CD4-positive, alpha-beta T cell treated with Interleukin-17A for 4 hours (primary cell): ENCODE measurements at places on chromosomes 11 and 22.

DNA sequence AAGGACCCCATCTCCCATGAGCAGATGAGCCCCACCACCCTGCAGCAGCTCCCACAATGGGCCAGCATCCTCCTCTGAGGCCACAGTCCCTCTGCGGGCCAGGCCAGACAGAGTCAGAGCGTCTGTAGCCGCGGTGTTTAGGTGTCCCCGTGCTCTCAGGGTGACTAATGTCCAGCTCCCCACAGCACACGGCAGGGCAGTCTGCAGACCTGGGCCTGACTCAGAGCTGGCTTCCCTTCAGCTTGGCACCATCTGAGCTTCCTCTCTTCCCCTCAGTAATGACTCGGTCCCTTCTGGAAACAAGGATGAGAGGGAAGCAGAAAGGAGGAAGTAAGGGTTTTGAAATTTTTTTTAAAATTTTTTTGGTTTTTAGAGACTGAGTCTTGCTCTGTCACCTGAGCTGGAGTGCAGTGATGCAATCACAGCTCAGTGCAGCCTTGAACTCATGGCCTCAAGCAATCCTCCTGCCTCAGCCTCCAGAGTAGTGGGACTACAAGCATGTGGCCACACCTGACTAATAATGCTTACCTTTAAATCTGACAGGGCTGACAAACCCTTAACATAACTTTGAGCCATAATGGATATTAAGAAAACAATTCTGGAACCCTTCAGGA, 28.5 kb downstream of the LRRC74B start:
- DNase-seq = no peak

GRCh38 chr11:94593030-94593429, 25.9 kb downstream of the PIWIL4 start:
- no peak for DNase-seq

DNA sequence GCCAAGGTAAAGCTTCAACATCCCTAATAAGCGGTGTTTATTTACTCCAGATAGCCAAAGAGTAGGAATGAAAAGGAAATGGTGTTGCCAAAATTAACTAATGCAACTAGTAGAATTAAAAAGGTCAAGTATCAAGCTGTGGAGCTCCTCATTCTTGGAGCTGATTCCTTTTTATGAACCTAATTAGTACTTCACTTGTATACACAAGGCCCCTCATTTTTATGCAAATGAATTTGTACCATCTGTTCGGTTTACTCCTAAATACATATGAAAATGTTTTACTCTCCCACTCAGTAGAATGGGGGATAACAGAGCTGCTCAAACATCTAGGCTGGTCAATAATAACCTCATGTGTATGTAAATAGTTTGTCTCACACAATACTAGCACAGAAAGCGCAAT, 426.4 kb upstream of the LUZP2 start:
- no peak for DNase-seq

- DNase-seq = peak; percentile 54
These were observed 7.4 kb upstream of the PMM1 start for GRCh38 chr22:41596776-41597634.

GRCh38 chr11:108890482-108891105, 225.7 kb downstream of the DDX10 start:
- no peak for DNase-seq

DNA sequence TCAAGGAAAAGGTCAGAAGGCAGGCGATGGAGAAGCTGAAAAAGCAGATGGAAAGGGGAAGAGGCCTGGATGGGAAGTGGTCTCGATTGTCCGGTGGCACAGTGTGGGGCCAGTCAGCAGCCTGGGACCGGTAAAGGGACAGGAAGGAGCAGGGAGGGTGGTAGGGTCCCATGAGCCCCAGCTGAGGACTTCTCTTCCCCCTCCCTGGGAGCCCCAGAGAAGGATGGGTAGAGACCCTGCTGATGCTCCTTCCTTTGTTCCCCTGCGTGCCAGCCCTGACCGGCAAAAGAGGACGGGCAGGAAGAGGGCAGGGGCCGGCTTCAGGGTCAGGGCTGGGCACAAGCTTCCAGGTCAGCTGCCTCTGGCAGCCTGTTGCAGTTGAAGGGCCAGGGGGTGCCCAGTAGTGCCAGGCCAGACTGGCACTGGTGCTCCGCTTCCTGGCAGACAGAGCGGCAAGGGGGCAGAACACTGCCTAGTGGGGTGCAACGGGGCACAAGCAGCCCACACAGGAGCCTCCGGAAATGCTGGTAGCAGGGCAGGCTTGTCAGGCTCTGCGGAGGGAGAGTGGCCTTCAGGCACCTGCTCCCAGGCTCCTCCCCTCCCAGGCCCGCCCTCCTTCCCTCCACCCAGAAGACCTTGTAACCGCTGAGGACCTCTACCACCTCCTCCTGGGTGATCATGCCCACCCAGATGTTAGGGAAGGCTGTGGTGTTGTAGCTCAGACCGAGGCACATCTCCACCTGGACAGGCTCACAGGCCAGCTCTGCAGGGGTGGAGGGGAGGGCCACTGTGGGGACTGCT, 739 bp upstream of the C1QTNF5 start:
- DNase-seq = no peak

GRCh38 chr11:7538466-7539454, 25.0 kb downstream of the PPFIBP2 start:
- no peak for DNase-seq

- DNase-seq = no peak
These were observed 32.3 kb upstream of the SORL1 start for GRCh38 chr11:121419836-121420235.

GRCh38 chr22:40855979-40856512, 393 bp downstream of the ST13 start:
- DNase-seq = peak; percentile 23

DNA sequence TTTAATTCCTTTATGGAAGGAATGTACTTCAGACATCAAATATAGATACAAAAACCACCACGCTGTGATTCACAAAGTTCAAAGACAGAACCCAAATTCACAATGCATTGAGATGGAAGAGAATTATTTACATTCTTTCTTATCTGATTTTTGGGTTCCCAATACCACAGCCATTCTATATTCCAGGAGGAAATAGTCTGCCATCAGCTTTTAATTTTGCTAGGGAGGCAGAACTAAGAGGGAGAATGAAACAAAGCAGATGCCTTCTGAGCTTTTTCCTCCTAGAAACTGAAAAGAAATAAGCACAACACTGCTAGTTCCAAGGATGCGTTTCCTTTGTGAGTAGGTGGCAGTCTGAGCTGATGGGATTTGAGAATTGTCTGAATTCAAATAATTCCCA, 283.0 kb upstream of the NARS2 start:
- no peak for DNase-seq

DNA sequence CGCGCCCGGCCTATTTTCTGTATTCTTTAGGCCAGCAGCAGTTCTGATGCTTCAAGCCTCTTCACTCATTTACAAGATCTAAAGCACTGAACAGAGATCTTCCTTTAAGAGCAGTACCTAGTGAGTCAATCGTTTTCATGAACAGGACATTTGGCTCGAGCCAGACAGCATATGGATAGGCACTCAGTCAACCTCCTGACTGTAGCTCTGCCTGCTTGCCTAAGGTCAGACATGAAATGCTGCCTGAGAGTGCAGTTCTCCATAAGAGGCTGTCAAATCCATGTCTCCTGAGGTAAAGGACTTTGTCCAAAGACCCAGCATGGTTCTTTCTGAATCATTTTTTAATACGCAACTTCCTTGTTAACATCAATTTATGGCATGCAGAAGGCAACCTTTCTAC, 941.2 kb downstream of the DLG2 start:
- DNase-seq = no peak

GRCh38 chr11:117444256-117444655, 116.6 kb downstream of the CEP164 start:
- no peak for DNase-seq

DNA sequence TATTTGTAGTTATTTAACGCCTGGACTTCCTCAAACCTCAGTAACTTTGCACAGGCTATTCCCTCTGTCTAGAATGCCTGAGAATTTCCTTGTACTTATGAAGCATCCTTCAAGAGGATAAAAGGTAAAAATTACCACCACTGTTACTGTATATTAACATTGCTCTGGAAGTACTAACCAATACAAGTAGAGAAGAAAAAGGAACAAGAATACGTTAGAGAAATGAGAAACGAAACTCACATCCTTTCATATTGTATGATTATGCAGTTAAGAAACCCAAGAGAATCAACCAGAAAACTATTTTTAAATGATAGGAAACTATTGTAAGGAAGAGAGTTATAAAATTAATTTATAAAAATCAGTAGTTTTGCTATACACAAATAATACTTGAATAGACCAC, 48.2 kb upstream of the OR5P2 start:
- DNase-seq = no peak

DNA sequence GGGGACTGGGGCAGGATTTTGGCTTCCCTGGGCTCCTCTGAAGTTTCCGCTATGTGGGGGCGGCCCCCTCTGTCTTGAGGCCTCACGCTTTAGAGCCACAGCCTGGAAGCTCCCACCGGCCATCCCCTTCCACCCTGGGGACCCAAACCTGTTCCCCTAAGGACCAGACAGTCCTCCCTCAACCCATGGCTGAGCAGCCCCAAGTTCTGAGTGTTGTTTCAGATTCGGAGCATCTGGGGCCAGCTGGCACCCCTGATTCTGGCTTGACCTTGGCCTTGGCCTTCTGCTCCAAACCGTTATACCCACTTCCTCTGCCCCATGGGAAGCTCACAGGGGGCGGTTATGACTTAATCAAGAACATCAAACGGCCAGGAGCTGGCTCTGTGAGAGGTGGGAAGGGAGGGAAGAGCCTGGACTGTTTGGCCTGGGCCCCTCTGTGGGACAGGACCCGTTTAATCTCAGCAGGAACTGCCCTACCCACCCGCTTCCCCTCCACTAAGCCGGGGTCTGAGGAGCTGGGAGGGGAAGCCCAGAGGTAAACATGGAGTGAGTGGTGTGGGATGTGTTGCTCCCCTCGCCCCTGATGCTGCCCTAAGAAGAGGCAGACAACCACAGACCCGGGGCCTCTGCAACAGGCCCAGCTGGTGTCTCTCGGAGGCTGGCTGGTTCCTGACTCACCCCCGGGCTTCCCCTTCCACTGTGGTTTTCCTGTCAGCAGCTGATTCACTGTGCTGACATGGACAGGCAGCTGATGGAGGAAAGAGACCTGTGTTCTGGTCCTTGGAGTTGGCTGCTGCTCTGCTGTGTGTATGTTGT, 3.4 kb downstream of the CD82 start:
- DNase-seq = peak; percentile 92

GRCh38 chr22:19798003-19798665, 37.6 kb downstream of the TBX1 start:
- no peak for DNase-seq

DNA sequence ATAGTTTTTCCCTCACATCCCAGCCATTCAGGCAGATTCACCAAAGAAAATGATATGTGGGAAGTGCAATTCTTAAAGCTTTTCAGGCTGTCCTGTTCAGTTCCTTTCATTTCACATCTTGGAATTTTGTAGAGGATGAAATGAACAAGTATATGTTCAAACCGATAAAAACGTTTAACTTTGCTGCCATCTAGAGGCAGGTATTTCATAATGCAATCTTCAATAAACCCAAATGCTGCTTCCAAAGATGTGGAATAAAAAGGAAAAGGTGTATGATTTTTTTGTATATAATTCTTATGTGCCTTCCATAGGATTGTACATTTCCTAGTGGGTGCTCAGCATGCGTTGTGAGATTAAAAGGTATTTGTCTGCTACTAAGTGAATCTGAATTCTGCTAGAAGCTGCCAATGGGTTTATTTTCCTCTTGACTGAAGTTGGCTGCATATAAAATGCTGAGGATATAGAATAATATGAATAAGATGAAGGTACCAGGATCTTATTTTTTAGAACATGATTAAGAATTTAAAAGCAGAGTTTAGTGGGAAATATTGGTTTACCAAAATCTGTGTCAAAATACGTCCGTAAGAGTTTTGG, 199.3 kb downstream of the PGR start:
- DNase-seq = no peak

DNA sequence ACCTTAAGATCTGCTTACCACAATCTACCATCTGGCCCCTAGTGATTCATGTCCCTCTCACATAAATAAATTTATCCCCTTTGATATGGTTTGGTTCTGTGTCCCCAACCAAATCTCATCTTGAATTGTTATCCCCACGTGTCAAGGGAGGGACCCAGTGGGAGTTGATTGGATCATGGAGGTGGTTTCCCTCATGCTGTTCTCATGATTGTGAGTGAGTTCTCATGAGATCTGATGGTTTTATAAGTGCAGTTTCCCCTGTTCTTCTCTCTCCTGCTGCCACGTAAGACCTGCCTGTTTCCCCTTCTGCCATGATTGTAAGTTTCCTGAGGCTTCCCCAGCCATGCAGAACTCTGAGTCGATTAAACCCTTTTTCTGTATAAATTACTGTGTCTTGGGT, 37.2 kb downstream of the OR2AG2 start:
- no peak for DNase-seq

DNA sequence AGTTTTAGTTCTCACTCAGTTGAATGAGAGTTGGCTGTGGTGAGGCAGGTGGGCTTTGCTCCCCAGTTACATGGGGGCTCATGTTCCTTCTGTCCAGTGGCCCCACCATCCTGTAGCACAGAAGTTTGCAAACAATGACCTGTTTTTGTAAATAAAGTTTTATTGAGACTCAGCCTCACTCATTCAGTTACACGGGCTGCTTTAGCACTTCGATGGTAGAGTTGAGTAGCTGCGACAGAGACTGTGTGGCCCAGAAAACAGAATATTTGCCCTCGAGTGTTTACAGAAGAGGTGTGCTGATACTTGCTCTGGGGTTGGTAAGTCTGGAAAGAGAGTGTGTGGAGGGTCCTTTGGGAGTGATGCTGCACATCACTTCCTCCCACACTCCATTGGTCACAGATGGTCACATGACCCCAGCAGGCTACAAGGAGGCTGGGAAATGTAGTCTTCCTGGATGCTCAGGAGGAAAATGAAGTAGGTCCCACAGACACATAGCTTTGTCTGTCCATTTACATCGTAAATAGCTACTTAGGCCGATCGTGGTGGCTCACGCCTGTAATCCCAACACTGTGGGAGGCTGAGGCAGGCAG, 34.6 kb downstream of the IFT27 start:
- no peak for DNase-seq

DNA sequence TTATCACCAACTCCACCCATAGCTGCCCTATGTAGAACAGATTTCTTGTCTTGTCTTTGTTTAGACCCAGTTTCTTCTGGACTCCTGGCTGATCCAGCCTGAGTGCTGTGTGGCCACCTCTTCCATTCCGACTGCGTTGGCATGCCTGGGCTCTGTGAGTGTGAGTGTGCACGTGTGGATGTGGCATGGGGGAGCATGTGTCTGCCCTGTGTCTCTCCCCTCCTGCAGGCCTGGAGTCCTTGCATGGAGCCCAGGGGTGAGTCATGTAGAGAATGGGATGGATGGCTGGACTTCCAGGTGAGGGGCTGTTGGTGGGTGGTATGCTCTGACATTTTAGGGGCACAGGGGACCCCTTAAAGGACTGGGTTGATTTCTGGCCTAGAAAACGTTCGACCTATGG, 194.7 kb downstream of the GRIK4 start:
- no peak for DNase-seq

- no peak for DNase-seq
These were observed 24.1 kb downstream of the IRAG1 start for GRCh38 chr11:10669258-10670033.
